Stimulated activated CD4-positive, alpha-beta T cell treated with anti-CD3 and anti-CD28 coated beads, Interleukin-1b, Interleukin-23, amount 100 ng/mL, for 1 hour (primary cell): ENCODE measurements at places on chromosomes 7 and 10.

- DNase-seq: peak; percentile 65
These were observed at the start of gene DNMBP for GRCh38 chr10:100009793-100010676. Gene DNMBP, minus strand, starts transcription at chr10:100009947. Its CDS starts 37,823 bp downstream, at chr10:99972124.

DNA sequence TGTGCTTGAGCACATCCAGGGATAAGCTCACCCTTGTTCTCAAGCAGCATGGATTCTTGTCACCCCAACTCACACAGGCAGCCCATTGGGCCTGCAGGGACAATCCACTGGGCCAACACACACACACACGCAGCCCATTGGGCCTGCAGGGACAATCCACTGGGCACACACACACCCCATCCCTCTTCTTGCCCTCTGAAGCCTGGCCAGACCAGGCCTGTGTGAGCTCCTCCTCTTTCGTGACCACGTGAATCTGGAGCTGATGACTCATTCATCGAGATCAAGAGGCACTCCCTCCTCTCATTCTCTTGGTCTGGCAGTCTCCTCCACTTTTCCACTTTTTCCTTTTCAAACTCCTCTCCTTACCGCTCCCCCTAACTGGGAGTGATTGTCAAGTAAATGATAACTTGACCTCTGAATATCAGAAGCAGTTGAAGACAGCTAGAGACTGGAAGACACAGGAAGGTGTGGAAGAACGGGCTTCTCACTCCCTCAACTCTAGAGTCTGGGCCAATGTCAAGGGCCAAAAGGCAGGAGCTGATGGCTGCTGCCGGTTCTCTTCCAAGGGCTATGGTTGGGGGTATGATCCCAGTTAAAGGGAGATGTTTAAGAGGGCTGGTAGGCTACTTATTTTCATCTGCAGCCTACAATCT is 89.7 kb downstream of the HIPK2 start:
- DNase-seq: no peak

GRCh38 chr7:26368542-26368941 is 76.9 kb downstream of the SNX10 start:
- no peak for DNase-seq

DNA sequence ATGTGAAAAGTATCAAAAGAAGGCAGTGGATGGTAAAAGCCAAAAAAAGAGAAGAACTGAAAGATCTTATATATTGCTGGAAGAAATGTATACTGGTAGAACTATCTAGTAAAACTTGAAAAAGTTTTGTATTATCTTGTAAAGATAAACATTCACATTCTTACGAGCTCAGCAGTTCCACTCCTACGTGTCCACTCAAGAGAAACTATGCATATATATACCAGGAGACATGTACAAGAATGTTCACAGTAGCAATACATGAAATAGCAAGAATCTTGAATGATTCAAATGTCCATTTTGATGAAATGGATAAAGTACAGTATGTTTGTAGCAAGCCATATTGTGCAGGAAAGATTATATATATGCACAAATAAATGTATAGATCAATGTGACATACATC is 155.0 kb downstream of the RNF133 start:
- no peak for DNase-seq

GRCh38 chr10:42583828-42584227 is 54.5 kb downstream of the ZNF33B start:
- DNase-seq: no peak

GRCh38 chr10:21961847-21962246 is 41.7 kb downstream of the DNAJC1 start:
- DNase-seq: no peak

DNA sequence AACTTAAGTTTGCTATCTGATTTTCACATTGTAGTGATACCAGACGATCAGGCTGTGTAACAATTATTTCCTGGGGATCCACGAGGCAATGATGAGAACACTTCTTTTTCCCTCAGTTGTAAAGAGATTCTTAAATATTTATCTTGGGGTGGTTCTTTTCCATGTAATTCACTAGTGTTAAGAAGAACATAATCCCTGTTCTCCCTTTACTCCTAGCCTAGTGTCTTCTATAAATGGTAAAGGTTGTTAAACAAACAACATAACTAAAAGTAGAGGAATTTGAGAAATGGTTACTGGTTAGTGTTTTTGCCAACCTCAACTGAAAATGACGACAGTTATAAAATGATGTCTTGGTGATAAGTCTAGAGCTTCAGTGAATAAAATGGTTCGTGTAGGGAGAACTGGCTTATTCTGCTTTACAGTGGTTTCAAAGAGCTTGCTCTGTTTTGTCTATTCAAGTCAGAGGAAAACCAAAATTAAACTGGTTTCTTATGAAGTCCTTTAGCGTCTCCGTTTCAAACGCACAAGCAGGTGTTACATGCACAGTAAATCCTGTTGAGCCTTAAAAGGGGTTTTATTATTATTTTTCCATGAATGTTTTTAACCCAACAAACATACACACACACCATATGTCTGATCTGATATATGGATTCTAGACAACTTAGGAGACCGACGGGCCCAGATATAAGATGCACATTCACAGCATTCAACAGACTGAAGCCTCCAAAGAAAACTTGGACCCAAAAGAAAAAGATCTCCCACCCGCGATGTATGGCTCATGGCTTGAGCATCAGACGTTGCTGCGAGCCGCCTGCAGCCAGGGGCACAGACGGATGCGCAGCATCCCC is 1.1 kb downstream of the TBX20 start:
- no peak for DNase-seq

DNA sequence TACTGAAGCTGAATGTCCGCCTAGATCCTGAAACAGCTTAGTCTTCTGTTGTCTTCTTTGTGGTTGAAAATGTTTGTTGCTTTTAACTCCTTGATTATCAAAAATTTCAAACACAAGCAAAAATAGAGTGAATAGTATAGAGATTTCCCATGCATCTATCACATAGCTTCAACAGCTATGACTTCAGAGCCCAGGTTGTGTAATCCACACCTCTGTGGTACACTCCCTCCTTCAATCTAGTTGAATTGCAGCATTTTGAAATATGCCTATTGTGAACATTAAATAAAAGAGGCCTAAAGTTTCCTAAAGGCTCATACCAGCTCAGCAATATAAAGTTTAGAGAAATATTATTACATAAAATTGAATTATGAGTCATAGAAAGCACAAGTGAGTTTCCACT is 204.7 kb upstream of the HDAC9 start:
- no peak for DNase-seq

DNA sequence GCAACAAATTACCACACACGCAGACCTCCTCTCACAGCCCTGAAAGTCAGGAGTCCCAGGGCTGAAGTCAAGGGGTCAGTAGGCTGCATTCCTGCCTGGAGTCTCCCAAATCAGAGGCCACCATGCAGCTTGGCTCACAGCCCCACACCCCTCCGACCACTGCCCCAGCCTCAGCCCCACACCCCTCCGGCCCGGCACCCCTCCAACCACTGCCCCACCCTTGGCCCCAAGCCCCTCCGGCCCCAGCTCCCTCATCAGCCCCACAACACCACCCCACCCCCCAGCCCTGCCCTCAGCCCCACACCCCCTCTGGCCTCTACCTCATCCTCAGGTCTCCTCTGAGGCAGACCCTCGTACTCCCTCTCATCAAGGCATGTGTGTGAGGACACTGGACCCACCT is 85.7 kb downstream of the DIP2C start:
- DNase-seq: no peak

- no peak for DNase-seq
These were observed 585.2 kb upstream of the CELF2 start for GRCh38 chr10:10432296-10433035.

DNA sequence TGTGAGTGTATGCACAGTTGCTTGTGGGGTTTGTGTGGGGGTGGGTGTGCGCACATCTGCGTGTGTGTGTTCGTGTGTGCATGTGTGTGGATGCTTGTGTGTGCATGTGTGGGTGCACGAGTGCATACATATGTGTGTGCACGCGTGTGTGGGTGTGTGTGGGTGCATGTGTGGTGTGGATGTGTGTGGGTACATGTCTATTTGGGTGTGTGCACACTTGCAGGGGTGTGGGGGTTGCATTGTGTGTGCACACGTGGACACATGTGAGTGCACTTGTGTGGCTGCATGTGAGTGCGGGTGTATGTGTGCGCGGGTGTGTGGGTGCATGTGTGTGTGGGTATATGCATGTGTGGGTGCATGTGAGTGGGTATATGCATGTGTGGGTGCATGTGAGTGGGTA is 73.7 kb downstream of the NKX6-2 start:
- DNase-seq: no peak
